Osteoblast (primary cell): ENCODE measurements at places on chromosomes 1 and 21.

- no peak for DNase-seq
- H3K36me3 ChIP-seq: no peaks in the 10 kb centered on the region
- no peak overlapping the region for H3K27ac ChIP-seq
- H3K27me3 ChIP-seq: no peaks in the 10 kb centered on the region
Observed at GRCh38 chr1:153513023-153513422, 22.8 kb downstream of the S100A6 start.

DNA sequence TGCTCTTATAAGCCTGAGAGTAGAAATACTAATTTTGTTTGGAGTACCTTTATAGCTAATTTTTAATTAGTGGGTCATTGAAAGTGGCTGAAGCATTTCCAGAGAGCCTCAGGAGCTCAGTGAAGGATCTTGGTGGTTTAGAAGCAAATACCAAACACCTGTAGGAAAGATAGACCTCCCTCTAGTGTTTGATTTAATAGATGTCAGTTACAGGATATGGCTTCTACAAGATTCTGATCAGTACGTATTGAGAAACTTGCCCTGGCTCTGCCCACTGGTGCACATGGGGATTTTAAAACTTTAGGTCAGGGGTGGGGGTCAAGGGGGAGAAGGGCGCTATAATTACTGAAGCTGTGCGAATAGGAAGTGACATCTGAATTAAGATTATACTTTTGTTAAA is 122.2 kb downstream of the POU2F1 start:
- no peaks in the 10 kb centered on the region for H3K4me1 ChIP-seq
- DNase-seq: peak; percentile 26

DNA sequence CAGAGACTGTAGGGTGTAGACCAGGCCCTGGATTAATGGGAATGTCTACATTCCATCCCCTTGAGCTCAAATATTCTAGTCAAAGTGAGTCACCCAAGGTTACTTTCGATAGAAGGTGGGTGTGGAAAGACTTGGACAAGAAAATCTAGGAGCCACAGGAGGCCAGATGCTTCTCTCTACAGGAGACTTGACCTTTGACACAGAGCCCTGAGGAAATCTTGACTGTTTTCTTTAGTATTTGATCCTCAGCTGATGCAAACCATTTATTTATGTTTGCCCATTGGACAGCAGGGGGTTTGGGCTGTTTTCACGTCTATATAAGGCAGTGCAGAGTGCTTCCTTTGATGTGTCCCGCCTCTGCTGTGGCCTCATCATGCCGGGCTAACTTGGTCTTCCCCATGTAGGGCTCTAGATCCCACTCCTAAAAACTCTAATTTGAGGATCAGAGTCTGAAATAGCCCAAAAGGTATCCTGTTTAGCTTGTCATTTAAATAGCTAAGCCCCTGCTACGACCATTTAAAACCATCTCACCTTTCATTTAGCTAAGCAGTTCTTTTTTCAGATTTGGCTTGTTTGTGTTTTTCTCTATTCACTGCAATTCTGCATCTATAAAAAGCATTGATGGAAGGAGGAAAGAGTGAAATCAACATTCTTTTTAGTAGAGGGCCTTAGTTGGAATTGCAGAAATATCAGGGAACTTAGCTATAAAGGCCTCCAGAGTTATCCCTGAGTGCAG is 15.5 kb upstream of the MAP3K7CL start:
- no peaks in the 10 kb centered on the region for H3K36me3 ChIP-seq
- H3K27ac ChIP-seq: no peak overlapping the region
- H3K4me3 ChIP-seq: no peak overlapping the region
- peaks cover 12% of the 10 kb centered on the region for H3K4me1 ChIP-seq

DNA sequence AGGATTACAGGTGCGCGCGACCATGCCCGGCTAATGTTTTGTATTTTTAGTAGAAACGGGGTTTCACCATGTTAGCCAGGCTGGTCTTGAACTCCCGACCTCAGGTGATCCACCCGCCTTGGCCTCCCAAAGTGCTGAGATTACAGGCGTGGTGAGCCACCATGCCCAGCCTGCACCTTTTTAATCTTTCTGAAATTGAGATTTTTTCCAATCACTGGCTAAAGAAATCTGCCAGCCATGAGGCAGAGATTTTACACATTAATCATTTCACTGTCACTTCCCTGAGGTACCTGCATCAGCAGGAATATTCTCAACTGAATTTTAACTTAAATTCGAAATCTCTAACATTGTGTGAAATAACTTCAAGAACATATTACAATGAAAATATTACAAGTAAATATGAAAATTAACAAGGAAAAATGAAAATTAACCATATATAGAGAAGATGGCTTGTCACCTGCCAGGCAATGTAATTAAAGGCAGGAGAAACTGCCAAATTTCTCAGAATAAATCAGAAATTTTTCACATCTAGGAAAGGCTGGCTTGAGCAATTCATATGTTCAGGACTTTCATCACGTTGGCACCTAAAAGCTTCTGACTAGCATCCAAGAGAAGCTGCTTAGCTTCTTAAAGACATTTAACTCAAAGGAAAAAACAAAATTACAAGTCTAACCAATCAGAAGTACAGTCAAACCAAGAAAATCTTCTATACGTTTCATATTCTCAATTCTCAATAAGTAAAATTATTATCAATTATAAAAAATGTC is 5.9 kb downstream of the ANKRD13C start:
- no peaks in the 10 kb centered on the region for H3K4me1 ChIP-seq
- DNase-seq: no peak
- no peaks in the 10 kb centered on the region for H3K27me3 ChIP-seq
- no peak overlapping the region for H3K4me3 ChIP-seq
- no peak overlapping the region for H3K27ac ChIP-seq
- no peaks in the 10 kb centered on the region for H3K36me3 ChIP-seq

DNA sequence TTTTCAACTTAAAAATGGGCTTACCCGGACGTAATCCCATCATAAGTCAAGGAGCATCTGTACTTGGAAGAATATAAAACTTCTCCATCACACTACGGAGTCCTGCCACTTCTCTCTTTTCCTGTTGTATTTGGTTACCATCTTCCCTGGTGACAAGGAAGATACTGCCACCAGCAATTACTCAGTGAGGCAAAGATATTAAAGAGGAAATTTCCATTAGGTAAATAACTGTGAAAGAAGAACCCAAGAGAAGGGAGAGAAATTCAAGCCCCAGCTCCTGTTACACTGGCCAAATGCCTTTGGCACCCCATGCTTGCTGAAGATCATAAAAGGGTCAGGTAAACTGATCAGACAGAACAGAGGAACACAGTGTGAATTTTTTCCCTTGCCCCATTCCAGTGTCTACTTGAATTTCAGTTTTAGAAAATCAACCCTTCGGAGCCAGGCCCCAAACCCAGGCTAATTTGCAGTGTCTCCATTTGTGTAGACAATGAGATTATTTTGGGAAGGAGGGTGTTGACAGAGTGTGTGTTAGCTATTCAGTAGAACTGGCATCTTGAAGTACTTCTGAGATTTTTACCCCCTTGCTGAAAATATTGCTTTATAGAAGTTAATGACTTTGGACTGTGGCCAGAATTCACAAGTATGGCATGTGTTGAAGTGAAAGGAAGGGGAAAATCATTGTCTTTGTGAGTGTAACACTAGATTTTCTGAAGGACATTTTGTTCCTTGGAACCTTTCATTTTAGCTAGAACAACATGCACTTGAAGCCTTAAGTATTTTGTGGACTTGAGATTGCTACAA is 167.1 kb downstream of the DHRS3 start:
- no peak overlapping the region for H3K4me3 ChIP-seq
- no peak for DNase-seq
- no peaks in the 10 kb centered on the region for H3K27me3 ChIP-seq
- H3K4me1 ChIP-seq: peaks cover 62% of the 10 kb centered on the region
- no peak overlapping the region for H3K27ac ChIP-seq
- H3K36me3 ChIP-seq: no peaks in the 10 kb centered on the region

- H3K27ac ChIP-seq: no peak overlapping the region
- H3K4me3 ChIP-seq: no peak overlapping the region
- peaks cover 38% of the 10 kb centered on the region for H3K27me3 ChIP-seq
Observed at GRCh38 chr1:205446828-205447227, 9.0 kb downstream of the BLACAT1 start.

DNA sequence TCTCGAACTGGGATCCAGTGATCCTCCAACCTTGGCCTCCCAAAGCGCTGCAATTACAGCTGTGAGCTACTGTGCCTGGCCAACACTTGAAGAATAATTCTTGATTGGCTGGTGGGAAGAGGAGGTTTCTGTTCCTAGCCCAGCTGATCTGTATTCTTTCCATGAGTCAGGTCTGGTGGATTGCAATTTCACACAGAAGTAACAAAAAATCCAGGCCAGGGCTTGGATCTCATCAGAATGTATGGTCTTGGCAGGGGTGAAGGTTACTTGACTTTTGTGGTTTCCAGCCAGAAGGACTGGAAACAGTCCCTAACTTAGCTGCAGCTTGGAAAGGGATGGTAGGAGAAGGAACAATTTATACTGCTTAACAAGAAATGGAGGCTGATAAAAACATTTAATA is 5.1 kb upstream of the HP1BP3 start:
- no peaks in the 10 kb centered on the region for H3K36me3 ChIP-seq
- peak; percentile 95 for DNase-seq
- H3K27ac ChIP-seq: peak overlapping the region; percentile 44
- H3K4me1 ChIP-seq: peaks cover 35% of the 10 kb centered on the region
- no peaks in the 10 kb centered on the region for H3K27me3 ChIP-seq

- H3K36me3 ChIP-seq: no peaks in the 10 kb centered on the region
- H3K4me3 ChIP-seq: peak overlapping the region; percentile 42
- H3K4me1 ChIP-seq: peaks cover 5% of the 10 kb centered on the region
- H3K27ac ChIP-seq: no peak overlapping the region
- H3K27me3 ChIP-seq: no peaks in the 10 kb centered on the region
Observed at GRCh38 chr21:35940074-35940927, 120.0 kb downstream of the SETD4 start.

- no peaks in the 10 kb centered on the region for H3K4me1 ChIP-seq
- no peak overlapping the region for H3K4me3 ChIP-seq
- H3K27me3 ChIP-seq: no peaks in the 10 kb centered on the region
- no peak for DNase-seq
Observed at GRCh38 chr1:188778578-188778977, 1699.1 kb downstream of the BRINP3 start.

- no peaks in the 10 kb centered on the region for H3K36me3 ChIP-seq
- H3K27ac ChIP-seq: peak overlapping the region; percentile 62
- H3K4me3 ChIP-seq: no peak overlapping the region
- no peaks in the 10 kb centered on the region for H3K27me3 ChIP-seq
Observed at GRCh38 chr1:87956072-87956471, 627.4 kb downstream of the LMO4 start.

GRCh38 chr1:42931108-42931539 is 27.5 kb downstream of the SLC2A1 start:
- H3K4me3 ChIP-seq: no peak overlapping the region
- peaks cover 8% of the 10 kb centered on the region for H3K4me1 ChIP-seq
- no peaks in the 10 kb centered on the region for H3K27me3 ChIP-seq
- peak overlapping the region; percentile 20 for H3K27ac ChIP-seq
- peaks cover 54% of the 10 kb centered on the region for H3K36me3 ChIP-seq

GRCh38 chr1:174114788-174115448 is 44.4 kb upstream of the RABGAP1L start:
- no peaks in the 10 kb centered on the region for H3K36me3 ChIP-seq
- H3K4me1 ChIP-seq: no peaks in the 10 kb centered on the region
- no peak for DNase-seq
- H3K27ac ChIP-seq: no peak overlapping the region
- no peak overlapping the region for H3K4me3 ChIP-seq
- H3K27me3 ChIP-seq: no peaks in the 10 kb centered on the region

DNA sequence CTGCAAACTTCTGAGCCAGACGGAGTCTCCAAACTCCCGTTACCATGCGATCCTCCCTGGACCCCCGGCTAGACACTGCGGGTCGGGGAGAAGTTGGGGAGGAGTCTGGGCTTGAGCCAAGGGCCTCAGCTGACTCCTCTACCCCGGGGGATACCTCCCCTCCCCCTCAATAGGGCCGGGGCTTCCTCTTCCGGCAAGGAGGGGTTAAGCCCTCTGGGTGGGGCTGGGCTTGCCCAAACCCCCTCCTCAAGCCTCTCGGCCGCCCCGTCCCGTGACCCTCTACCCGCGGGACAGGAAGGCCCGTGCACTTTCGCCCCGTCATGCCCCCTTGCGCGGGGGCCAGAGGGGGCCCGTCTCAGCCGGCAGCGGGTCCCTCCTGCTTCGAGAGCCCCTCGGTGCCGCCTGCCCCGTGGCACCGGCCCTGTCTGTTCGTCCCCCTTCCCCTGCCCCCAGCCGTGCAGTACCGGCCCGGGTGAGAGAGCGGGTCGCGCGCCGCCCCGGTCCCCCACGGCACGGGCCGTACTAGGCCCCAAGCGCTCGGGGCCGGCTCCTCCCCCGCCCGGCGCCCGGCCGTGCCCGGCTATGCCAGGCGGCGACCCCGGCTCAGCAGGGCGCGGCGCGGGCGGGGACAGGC is 652 bp downstream of the ARL8A start:
- peaks cover 15% of the 10 kb centered on the region for H3K4me1 ChIP-seq
- no peaks in the 10 kb centered on the region for H3K27me3 ChIP-seq
- peak; percentile 92 for DNase-seq
- peak overlapping the region; percentile 84 for H3K4me3 ChIP-seq
- peaks cover 2% of the 10 kb centered on the region for H3K36me3 ChIP-seq

- peak; percentile 29 for DNase-seq
- H3K36me3 ChIP-seq: no peaks in the 10 kb centered on the region
- H3K4me1 ChIP-seq: no peaks in the 10 kb centered on the region
- H3K27ac ChIP-seq: no peak overlapping the region
- no peak overlapping the region for H3K4me3 ChIP-seq
Observed at GRCh38 chr1:53575955-53576320, 116.7 kb downstream of the DMRTB1 start.

DNA sequence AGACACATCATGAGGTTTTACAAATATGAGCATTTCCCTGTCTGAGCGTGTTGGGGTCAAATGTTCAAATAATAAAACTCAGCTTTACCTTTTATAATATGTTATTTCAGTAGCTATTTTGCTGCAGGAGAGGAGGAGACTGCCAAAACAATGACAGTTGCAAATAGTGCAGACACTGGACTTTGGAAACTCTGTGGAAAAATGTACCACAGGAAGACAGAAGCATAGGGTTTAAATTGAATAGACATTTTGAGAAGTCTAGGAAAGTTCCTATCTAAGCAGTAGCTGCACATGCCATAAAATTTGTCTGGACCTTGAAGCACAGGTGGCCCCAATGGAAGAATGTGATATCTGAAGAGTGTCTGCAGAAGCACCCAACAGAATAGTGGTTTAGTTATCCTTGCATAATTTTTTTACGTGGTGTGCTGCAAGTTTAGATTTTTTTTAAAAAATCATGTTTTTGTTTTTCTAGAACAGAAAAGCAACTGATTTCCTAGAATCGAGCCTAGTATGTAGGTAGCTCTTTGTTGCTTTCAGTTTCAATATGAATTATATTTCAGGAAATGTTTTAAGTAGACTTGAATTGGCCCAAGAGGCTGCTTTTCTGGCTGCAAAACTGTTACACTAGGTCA is 14.0 kb upstream of the GBP5 start:
- no peak overlapping the region for H3K4me3 ChIP-seq
- no peaks in the 10 kb centered on the region for H3K4me1 ChIP-seq
- no peaks in the 10 kb centered on the region for H3K36me3 ChIP-seq
- no peak overlapping the region for H3K27ac ChIP-seq
- H3K27me3 ChIP-seq: no peaks in the 10 kb centered on the region
- no peak for DNase-seq

GRCh38 chr1:47840393-47841190 is 156.6 kb downstream of the TRABD2B start:
- no peaks in the 10 kb centered on the region for H3K36me3 ChIP-seq
- no peak overlapping the region for H3K4me3 ChIP-seq
- no peaks in the 10 kb centered on the region for H3K27me3 ChIP-seq
- peak; percentile 29 for DNase-seq
- H3K4me1 ChIP-seq: no peaks in the 10 kb centered on the region
- H3K27ac ChIP-seq: no peak overlapping the region

GRCh38 chr1:27176323-27176722 is 21.4 kb upstream of the SLC9A1 start:
- H3K4me3 ChIP-seq: no peak overlapping the region
- no peaks in the 10 kb centered on the region for H3K27me3 ChIP-seq
- H3K27ac ChIP-seq: no peak overlapping the region
- H3K36me3 ChIP-seq: no peaks in the 10 kb centered on the region

GRCh38 chr21:24023402-24023801 is 1583.9 kb downstream of the MRPL39 start:
- H3K27me3 ChIP-seq: no peaks in the 10 kb centered on the region
- no peaks in the 10 kb centered on the region for H3K4me1 ChIP-seq
- no peak overlapping the region for H3K4me3 ChIP-seq
- no peak overlapping the region for H3K27ac ChIP-seq
